CD4-positive, alpha-beta T cell treated with Interleukin-2 at 100 ng/mL for 4 hours (primary cell): ENCODE measurements at places on chromosomes 7 and 10.

DNA sequence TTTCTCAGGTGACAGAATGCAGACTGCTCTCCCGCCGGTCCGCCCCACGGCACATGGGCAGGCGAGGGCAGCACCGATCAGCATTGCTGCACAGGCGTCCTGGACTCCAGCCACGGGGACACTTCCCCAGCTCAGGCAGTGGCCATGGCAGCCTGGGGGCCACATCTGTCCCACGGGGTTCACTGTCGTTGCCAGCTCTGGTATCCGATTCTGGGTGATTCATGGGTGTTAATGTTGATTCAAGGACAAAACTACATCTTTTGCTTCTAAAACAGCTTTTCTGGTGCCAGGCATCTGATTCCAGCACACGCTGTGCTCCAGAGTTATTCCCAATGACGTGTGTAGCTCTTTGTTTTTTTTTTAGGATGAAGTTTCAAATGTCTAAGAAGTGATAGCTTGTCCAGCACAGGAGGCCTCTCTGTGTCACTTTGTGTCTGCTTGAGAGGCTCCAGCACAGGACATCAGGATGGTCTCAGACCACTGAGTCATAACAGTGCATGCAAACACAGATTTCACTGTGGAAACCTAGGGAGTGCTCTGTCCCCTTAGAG lies 218.0 kb downstream of the WDR37 start:
- DNase-seq = no peak

GRCh38 chr10:36624551-36625100 lies 500.8 kb upstream of the ANKRD30A start:
- DNase-seq = no peak

DNA sequence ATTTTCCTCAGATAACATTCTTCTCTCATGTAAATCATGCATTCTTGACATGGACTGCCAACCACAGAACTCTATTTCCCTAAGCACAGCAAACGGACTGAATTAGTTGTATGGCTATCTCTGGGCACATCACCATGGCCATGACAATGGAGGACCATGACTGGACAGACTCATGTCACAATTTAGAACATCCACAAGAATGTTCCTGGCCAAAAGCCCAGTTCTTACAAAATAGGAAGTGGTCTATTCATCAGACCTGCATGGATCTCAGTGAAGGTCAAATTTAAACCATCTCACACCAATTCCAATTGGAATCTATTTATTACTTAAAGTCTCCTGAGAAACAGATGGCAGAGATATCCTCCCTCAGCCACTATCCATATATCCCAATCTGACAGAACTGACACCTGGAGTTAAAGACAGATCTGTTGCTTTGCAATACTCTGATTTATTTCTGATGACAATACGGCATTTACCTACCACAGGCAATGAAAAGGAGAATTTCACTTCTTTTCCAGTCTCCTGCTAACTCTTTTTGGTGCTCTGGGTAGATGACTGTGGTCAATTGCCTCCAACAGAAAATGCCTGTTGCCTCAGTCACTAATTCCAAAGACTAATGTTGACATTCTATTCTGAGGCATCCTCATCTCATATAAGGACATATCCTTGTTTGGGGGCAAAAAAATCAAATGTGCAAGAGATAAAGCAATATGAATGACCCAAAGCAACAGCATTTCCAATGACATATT lies 254.8 kb downstream of the HTR7 start:
- no peak for DNase-seq

DNA sequence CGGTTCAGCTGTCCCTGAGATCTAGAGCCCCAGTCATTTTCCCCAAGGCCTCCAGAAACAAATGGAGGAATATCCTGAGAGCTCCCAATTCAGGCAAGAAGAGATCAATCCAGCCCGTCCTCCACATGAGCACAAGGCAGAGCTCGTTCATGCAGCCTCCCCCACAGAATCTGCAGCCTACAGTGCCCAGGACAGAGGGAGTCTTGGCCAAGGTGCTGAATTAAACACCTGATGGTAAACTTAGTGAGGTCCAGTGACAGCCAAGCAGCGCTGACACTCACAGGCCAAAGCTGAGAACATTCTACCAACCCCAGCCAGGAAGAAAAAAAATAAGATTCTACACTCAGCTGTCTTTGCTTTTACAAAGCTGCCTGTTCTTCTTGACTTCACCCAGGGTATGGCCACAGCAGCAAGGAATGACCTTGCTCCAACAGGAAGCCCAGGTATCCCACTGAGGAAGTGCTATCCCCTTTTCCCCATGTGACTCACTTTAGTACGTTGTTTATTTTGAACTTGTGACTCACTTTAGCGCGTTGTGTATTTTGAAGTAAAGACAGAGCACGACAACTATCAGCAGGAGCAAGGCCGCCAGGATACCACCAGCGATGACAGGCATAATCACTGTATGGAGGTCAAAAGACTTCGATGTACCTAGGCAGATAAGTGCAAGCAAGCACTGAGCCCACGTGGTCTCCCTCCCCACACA lies 4.4 kb upstream of the CUZD1 start:
- no peak for DNase-seq

DNA sequence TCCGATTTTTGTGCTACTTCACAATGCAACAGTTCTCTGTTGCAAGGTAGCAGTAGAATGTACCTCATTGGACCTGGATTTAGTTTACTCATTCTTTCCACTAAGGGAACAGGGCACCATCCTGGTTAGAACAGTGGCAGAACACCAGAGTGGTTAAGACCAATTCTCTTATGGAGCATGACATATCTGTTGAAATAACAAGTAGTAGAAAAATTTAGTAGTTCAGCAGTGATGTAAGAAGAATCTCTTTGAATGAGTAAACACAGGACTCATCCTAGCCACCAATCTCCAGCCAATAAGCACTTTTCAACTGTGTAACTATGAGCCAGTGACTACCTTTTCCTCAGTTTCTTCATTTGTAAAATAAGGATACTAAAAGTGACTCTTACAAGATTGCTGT lies 2.4 kb downstream of the ANKRD22 start:
- DNase-seq = no peak

GRCh38 chr10:92690211-92690914 lies 608 bp downstream of the HHEX start:
- DNase-seq = peak; percentile 58

DNA sequence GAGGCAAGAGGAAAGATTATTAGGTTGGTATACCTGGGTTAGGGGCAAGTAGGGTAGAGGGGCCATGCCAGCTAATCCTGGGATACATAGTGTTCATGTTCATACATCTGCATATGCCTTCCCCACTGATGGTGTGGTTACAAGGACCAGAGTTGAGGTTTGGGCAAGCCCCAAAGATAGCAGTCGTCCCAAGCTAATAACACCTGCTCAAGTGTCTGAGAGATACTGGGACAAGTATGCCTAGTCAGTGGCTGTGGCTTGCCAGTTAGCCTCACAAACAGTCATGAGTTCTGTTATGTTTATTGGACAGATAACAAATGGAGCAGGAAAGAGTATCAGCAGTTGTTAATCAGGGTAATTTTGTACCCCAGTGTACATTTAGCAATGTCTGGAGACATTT lies 139.6 kb downstream of the ADAM22 start:
- DNase-seq = no peak

DNA sequence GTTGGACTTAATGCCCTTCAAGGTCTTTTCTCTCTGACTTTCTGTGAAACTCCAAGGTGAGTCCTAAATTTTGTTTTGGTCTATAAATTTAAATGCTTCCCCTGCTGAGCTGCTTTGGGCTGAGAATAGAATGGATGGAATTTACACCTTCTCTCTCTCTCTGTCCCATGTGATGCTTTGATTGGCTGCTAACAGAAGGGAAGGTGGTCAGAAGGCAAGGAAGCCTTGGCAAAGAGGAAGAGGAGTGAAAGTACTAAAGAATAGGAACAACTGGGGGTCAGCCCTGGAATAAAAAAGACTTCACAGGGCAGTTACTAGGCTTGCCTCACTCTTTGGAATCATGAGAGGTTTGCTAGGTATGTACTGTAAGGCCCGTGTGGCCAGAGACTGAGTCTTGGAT lies 260.2 kb downstream of the AUTS2 start:
- no peak for DNase-seq

DNA sequence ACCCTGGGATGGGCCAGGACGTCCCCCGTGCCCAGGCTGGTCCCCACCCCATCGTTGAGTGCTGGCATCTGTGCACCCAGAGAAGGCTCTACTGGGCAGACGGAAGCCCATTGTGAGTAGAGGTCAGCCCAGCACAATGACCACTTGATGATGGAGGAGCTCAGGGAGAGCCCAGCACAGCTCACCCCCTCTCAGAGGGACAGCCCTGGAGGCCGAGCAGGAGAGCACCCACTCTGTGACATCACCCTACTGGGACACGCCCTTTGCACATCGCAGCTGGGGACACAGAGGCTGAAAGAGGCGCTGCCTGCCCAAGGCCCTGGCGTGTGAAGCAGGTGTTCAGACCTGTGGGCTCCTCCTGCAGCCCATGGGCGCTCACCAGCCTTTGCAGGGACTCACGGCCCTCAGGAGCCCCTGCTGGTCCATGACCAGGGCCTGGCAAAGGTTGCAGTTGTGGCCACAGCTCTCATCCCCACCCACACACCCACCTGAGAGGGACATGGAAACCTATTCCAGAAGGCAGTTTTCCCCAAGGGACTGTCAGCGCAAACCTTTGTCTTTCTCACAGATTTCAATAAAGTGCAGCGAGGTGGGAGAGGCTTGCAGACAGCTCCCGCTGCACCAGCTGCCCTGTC lies 67.2 kb upstream of the PPP2R2D start:
- no peak for DNase-seq
